ENCODE measurements at places on chromosomes 6 and 20. TPM values are rescaled to one million over a fixed set of nuclear protein-coding genes. Genes with fewer than 3 reads are reported as not detected.

GRCh38 chr6:111478749-111479148 lies 4.3 kb downstream of the REV3L start:
- peak; percentile 74 for DNase-seq

DNA sequence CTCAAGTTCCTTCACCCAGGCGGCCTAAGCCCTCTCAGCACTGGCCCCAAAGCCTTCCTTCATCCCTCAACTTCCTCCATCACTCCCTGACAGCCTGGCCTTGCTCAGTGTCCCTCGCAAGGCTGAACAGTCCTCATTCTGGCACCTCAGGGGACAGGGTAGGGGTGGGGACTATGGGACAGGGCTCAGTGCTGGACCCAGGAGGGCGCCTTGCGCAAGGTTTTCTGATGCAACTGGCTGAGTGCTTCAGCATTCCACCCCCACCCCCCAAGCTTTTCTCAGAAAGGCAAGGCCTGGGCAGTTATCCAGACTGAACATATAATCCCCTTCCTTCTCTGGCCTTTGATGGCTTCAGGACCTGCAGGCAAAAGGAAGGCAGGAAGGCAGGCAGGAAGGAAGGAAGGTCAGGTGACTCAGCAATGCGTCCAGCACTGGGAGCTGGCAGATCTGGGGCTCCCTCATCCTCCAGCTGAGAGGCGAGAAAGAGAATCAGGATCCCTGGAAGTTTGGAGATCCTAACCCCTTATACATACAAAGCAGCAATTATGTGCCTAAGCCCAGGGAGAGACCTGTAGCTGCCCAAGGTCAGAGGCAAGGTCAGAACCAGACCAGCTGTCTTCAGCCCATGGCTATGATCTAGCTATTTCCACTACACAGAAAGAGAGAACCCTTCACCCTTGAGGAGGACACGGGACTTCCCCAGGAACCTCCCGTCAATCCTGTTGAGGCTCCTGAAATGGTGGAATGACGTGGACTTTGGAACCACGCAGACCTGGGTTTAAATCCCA lies 8.6 kb upstream of the TRIB3 start:
- DNase-seq = peak; percentile 53

The NRM gene
- total RNA-seq = 19.9 TPM

DNA sequence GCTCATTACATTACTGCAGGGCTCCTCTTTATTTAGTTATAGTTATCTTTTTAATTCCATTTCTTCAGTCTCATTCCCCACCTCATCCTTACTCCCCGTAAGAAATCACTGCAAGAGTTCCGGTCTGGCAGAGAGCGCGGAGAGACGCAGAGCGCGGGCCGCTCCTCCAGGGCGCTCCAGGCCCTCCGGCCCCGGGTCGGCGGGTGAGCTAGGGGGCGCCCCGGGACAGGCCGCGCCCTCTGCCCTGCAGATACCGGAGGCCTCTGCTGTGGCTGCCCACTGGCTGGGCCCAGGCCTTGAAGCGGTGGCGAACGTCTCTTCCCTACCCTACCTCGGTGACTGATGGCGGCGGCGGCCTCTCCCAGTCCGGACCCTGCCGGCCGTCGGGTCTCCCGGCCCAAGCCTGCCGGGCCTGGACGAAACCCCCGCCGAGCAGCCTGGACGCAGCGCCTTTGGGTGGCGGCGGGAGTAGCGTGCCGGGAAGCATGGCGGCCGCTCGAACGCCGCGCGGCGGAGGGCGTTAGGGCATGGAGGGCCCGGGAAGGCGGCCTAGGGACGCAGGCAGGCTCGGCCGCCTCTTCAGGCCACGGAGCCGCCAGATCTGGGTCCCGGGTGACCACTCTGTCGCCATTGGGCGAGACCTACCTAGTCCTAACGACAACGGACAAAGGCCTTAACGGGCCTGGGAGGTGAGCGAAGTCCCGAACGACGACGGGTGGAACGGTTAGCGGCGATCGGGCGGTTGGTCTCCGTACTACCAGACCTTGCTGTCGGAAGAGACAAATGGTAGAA lies 16.4 kb upstream of the HMGN4 start:
- peak; percentile 65 for DNase-seq

DNA sequence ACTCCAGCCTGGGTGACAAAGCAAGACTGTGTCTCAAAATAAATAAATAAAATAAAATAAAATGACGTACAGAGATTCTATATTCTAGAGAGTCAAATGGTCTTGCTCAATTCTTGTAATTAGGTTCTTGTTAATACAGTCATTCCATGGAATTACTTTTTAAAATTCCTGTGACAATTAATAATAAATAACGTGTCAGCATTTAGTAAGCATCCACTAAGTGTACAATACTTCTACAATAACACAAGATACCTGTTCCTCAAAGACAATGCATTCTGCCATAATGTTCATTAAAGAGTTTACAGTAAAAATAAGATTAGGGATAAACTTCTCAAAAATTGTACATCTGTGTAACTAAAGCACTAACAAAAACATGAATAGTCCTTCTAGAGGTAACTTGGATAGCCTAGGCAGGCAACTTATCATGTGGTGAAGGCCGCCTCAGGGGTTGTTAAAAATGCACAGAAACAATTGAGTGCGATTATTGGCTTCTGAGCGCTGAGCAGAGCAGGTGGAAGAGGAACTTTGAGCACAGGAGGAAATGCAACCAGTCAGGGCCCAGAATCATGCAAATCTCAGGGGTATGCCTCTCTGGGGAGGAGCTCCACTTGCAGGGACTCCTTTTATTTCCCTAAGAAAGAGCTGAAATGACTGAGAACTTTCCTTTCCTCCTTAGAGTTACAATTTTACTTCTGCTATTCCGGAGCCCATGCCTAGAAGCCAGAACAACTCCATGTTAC lies 37.1 kb downstream of the QRSL1 start:
- no peak for DNase-seq

GRCh38 chr6:35698858-35699257 lies 10.1 kb upstream of the FKBP5 start:
- peak; percentile 19 for DNase-seq

Measured in LHCN-M2 (cell line).